ENCODE measurements at places on chromosomes 16 and 17.

- no peak for DNase-seq
Measured at GRCh38 chr16:72788269-72788809, 259.6 kb downstream of the ZFHX3 start.

- DNase-seq, result no peak
Measured at GRCh38 chr17:41692722-41693521, 4.2 kb downstream of the EIF1 start.

DNA sequence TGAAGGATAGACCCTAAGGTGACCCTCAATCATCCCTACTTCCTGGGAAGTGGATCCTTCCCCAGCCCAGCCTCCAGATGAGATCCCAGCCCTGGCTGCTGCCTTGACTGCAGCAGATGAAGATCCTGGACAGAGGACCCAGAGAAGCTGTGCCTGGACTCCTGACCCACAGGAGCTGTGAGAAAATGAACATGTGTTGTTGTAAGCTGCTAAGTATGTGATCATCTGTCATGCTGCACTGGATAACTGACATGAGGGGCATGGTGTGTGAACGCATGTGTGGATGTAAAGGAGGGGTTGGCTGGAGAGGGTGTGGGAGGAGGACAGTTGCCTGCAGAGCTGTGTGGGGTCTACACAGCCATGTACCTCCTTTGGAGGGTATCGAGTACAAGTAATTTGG lies 69.3 kb downstream of the SLC5A11 start:
- DNase-seq, result no peak

GRCh38 chr16:67560827-67561342 lies 1.4 kb upstream of the CTCF start:
- DNase-seq, result no peak

GRCh38 chr16:56226187-56226586 lies 34.9 kb downstream of the GNAO1 start:
- DNase-seq, result no peak

- no peak for DNase-seq
Measured at GRCh38 chr17:44557651-44558285, 484 bp downstream of the FZD2 start.

DNA sequence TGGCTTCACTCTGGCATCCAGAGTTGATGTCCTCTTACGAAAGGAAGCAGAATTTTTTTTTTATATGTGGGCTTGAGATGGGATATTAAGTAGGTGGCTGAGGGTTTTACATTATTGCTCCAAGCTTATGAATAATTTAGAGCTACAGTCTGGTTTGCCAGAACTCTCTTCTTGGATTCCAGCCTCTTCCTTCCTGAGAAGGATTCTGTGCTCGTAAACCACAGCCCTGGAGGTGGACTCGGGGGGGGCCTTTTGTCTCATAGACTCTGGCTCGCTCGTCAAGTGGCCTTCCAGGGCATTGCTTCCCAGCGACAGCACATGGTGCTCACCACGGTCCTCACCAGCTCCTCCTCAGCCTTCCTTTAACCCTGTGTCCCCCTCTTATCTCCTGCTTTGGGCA lies 43.2 kb downstream of the TMEM11 start:
- DNase-seq, result no peak

- no peak for DNase-seq
Measured at GRCh38 chr17:61464843-61465180, 12.6 kb downstream of the TBX4 start.

GRCh38 chr16:79985606-79986005 lies 385.1 kb upstream of the MAF start:
- no peak for DNase-seq

DNA sequence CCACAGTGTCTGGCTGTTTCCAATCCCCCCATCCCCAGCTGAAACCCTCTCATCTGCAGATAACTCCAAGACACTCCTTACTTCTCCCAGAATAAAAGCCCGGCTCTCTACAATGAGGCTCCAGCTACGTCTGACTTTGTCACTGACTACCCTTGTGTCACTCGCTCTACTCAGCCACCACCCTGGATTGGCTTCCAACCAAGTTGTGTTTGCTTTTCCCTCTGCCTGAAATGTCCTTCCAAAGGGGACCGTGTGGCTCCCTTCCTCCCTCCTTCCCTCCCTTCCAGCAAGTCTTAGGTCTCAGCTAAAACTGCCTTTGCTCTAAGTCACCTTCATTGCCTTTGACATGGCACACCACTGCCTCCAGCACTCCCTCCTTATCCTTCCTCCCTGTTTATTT lies 42.8 kb downstream of the CDH1 start:
- DNase-seq, result no peak

DNA sequence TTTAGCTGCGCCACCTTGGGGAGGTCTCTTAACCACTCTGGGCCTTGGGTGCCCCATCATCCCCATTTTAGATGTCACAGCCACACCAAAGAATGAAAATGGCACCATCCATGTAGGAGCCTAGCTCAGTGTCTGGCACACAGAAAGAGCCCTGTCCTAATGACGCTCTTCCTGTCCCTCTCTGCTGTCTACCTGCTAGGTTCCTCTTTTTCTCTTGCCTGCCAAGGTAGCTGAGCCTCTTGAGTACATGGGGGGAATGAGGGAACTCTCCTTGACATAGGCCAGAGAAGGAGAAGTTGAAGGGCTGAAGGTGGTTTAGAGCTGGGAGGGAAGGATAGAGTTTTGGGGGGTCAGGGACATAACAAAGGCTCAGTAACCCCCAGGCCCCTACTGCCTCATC lies 1.8 kb downstream of the RUNDC3A start:
- no peak for DNase-seq

DNA sequence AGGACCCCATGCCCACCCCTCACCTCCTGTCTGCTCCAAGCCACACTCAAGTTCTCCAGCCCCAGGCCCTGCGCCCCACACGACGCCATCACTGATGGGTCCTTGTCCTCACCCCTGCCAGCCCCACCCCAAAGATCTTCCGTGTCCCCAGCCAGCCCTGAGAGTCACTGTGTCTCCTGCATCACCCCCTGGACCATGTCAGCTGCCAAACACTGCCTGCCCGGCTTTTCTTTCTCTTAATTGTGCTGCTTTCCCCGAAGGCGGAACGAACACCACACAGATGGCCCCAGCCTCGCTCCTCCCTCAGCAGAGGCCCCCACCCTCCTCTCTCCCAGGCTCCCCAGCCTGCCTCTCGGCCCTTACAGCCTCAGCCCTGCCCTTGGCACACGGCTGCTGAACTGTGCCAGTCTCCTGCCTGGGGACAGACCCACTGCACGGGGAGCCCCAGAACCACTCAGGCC lies 4.8 kb upstream of the GAA start:
- DNase-seq, result no peak

DNA sequence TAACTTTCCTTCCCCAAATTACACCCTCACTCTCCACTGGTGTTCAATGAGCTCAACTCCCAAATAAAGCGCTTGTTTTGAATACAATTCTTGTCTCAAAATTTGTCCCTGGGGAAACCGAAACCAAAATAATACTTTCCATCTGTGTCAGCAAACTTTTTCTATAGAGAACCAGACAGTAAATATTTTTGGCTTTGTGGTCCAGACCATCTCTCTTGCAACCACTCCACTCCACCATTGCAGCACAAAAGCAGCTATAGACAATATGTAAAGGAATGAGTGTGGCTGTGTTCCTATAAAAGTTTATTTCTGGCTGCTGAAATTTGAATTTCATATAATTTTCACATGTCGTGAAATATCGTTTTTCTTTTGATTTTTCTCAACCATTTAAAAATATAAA lies 84.6 kb upstream of the ERCC4 start:
- no peak for DNase-seq

GRCh38 chr17:19713462-19713861 lies 2.9 kb downstream of the SLC47A2 start:
- no peak for DNase-seq

DNA sequence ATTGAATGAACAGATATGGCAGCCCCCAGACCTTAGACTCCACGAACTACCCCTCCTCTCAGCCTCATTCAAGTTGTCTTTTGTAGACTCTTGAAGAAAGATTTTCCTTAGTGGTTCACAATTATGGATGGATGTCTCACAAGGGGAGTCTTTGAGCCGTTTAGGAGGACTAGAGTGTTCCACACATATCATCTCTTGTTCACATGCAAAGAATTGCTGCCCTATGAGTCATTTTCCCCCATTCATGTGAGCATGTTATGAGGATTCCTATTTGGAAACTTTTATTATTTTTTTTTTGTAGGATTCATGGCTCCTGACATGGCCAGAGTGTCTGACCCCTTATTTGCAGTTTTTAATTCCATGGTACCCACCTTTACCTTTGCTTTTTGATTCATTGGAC lies 237.1 kb downstream of the SHISA9 start:
- no peak for DNase-seq

DNA sequence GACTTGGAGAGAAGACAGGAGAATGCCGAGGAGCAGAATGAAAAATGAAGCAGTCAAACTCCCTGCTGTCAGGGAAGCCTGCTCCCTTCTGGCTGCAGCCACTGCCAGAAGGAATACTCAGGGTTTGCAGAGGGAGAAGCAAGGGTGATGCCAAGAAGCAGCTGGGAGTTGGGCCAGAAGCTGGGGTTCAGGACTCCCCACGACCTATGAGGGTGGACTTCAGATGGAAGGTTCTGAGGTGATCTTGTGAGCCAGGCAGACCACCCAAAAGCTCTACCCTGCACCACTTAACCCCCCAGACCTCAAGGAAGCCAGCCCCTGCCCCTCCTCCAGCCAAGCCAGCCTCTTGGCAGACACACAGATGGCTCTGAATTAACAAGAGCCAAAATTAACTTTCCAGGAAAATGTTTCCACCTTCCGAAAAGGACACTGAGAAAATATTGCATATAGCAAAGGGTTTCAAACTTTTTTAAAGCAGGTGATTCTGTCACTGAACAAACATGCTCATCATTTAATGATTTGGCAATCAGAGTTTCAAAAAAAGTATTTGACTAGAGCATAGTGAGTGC lies 126.0 kb upstream of the ERCC4 start:
- DNase-seq, result no peak

DNA sequence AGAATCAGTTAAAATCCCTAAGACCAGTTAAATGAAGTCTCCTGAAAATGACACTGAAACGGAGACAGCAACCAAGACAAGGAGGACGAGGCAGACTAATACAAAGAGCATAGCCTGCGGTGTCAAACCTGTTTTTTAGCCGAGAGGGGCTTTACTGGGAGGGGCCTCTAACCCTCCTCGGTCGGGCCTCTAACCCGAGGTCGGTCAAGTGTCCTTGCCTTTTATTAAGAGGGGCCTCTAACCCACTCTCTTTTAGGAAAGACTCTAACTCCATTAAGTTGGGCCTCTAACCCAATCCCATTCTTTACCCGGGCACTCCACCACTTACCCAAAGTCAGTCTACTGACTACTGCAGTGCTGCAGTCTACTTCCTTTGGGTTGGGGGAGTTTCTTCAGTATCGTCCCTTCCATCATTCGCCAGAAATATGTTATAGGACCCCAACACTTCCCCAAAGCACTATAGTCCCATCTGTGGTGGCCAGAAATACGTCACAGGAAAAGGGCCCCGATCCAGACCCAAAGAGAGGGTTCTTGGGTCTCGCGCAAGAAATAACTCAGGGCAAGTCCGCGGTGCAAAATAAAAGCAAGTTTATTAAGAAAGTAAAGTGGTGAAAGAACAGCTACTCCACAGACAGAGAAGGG lies 39.2 kb upstream of the ARL4D start:
- DNase-seq, result no peak

- no peak for DNase-seq
Measured at GRCh38 chr17:75059369-75060345, 12.6 kb downstream of the KCTD2 start.

DNA sequence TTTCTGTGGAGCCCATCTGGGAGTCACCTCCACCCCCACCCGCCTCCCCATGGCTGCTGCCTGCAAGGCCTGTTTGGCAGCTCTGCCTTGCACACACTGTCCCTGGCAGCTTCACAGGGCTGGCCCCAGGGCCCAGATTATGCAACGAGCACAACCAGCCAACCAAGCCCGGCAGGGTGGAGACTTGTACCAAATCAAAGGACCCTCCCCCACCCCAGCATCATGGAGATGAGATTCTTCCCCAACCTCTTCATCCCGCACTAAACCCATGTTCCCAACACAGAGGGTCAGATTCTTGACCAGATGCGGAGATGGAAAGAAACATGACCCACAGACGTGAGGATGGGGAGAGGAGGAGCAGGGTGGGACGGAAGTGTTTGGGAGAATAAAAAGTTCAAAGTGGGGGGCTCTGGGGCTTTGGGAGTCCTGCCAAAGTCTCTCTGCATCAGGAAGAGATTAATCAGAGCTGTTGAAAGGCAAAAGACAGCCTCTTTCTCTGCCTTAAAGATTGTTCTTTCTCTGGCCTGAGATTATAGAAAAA lies 3.8 kb downstream of the SMARCD2 start:
- DNase-seq, result no peak

Measured in GM12864 (cell line).